Transverse colon (tissue), 4 donors: ENCODE measurements at places on chromosomes 7 and 10. TPM values are rescaled to one million over a fixed set of nuclear protein-coding genes. Genes with fewer than 3 reads are reported as not detected.
A peak's percentile ranks its signal among the peaks of the same experiment; 100 is the strongest.

- no peak for DNase-seq
These were observed 52.3 kb upstream of the FAM3C start for GRCh38 chr7:121448429-121448828.

BZW2 gene
- 16.1 TPM for total RNA-seq

TMEM130 gene
- 0.14 TPM for total RNA-seq

PTPRN2 gene
- 31.1 TPM for total RNA-seq

- peak; percentile 32 for DNase-seq
These were observed 818.6 kb downstream of the GRID1 start for GRCh38 chr10:85548034-85548433.

DNA sequence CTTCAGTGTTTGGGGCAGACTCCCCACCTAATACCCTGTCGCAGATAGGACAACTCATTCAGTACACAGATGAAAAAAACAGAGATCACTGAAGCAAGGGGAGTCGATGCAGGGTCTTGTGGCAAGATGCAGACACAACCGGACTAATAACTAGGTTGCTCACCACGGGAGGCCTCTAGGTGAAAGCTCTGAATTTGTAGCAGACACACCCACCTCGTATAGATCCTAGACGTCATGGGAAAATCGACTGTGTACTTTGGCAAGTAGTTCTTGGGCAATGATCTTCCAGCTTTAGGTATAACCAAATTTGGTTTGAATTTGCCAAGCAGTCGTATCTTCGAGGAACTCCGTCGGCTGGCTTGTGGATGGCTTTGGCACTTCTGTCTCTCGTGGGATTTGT is 88.1 kb downstream of the TCF7L2 start:
- DNase-seq, result peak; percentile 40

- DNase-seq, result no peak
These were observed 68.3 kb upstream of the LYZL2 start for GRCh38 chr10:30697806-30698205.
